Posterior cingulate gyrus (tissue), 11 donors: ENCODE measurements at places on chromosomes 2 and 18.

DNA sequence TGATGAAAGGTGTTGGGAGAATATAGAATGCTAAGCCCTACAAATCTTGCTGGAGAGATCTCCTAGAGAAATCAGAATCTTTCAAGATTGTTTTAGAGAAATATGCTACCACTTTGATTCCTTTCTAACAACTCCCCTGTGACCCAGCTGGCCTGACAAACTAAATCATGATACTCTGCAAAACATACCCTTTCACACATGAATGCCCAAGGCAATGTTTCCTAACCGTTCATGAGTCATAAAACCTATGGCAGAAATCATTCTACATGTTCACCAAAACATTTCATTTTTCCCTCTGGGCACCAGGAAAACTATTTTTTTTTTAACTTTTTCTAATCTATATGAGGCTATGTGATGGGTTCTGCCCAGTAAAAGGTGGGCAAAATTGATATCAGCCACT, 77.8 kb upstream of the SETBP1 start:
- no peak for DNase-seq

DNA sequence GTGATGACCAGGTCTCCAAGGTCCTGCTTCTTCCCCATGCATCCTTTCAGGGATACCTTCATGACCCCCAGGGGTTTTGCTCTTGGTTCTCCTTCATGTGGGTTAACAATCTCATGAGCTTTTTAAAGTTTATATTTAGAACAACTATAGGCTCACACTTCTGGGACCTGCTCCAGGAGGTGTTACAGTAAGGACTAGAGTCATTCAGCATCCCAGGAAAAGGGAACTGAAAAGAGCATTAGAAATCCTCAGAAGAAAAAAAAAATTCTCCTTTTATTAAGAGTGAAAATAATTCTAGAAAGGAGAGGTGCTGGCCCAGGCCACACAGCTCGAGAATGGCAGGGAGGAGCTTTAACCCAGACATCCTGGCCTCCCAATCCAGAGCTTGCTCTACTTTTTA, 66.5 kb downstream of the SETBP1 start:
- DNase-seq = no peak

- no peak for DNase-seq
Observed at GRCh38 chr2:181915102-181915501, 23.6 kb downstream of the ITPRID2 start.

DNA sequence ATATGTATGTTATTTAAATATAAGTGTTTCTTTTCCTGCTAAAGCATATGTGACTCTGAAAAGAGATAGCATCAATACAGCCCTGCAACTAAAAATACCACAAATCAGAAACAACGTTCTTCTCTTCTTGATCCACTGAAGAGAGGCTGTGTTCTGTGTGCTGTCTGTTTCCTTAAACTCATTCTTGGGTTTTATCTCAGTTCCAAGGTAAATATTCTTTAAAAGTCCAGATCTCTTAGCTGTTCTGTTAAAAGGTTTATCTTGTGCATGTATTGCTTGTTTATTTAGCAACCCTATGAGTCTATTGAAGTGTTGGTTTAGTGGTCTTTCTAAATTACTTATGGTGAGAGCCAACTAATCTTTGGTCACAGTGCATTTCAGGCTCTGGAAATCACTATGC, 173.3 kb upstream of the NT5C1B start:
- no peak for DNase-seq

GRCh38 chr2:177693658-177694339, 301.2 kb downstream of the AGPS start:
- DNase-seq = no peak

- no peak for DNase-seq
Observed at GRCh38 chr18:46199515-46200147, 95.4 kb downstream of the HAUS1 start.

- no peak for DNase-seq
Observed at GRCh38 chr2:129796225-129796624, 183.2 kb upstream of the RAB6C start.

DNA sequence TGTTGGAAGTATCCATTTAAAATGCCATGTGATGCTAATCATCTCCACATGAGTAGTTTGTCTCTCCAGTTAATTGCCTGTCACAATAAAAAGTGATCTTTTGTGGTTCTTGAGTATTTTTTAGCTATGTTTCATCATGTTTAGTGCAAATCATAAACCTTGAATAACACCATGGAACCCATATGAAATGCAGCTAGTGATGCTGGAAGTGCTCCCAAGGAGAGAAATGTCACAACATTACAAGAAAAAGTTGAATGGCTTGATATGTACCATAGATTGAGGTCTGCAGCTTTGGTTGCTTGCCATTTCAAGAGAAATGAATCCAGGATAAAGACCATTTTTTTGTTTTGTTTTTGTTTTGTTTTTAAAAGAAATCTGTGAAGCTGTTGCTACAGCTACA, 14.3 kb downstream of the PTPN4 start:
- DNase-seq = no peak

- DNase-seq = peak; percentile 56
Observed at GRCh38 chr2:7012141-7012764, 95.0 kb downstream of the RNF144A start.

DNA sequence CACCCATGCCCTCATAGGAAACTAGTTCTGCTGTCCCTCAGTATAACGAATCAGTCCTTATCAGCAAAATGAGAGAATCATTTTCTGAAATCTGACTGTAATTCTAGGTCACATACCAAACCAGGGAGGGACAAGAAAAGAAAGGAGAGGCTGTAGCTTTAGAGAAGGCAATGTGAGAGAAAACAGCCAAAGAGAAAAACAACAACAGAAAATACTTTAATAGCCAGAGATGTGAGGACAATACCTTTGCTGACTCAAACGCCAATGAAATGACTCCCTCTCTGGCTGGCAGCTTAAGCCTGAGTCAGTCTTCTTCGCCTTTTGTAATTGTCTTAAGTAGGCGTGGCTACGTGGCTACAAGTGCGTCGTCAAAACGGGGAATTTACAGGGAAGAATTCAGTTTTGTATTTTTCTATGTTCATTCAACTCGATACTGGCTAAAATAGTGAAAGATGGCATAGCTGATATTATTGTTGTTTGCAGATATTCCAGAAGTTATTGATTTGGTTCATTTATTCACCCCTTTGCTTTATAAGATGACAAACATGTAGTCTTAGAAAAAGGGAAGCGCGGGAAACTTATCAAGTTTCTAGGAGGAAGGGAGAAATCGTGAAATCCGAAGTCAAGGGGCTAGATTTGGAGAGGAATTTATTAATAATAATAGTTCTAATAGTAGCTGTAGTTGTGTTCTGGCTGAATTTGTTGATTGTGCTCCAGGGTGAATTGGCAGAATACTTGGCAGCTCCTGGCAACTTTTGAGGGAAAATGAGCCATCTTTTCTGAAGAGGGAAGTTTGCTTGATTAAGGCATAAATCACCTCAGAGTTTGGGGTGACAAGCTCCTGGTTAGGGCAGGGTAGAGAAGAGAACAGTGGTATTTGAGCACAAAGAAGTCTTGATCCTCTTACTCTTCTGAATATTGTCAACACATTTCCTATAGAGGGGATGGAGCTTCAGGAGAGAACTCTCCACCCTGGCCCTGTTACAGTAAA, at the start of gene IL1A:
Gene IL1A, minus strand, starts transcription at position 295 of the 991 bp plus-strand sequence. CDS start 723 bp downstream, outside the sequence.
- no peak for DNase-seq

GRCh38 chr2:238564286-238564920, 137.7 kb downstream of the ASB1 start:
- DNase-seq = peak; percentile 57

- DNase-seq = no peak
Observed at GRCh38 chr2:175823002-175823706, 178.9 kb downstream of the LNPK start.

GRCh38 chr2:233373316-233373715, 19.0 kb downstream of the DGKD start:
- DNase-seq = no peak

DNA sequence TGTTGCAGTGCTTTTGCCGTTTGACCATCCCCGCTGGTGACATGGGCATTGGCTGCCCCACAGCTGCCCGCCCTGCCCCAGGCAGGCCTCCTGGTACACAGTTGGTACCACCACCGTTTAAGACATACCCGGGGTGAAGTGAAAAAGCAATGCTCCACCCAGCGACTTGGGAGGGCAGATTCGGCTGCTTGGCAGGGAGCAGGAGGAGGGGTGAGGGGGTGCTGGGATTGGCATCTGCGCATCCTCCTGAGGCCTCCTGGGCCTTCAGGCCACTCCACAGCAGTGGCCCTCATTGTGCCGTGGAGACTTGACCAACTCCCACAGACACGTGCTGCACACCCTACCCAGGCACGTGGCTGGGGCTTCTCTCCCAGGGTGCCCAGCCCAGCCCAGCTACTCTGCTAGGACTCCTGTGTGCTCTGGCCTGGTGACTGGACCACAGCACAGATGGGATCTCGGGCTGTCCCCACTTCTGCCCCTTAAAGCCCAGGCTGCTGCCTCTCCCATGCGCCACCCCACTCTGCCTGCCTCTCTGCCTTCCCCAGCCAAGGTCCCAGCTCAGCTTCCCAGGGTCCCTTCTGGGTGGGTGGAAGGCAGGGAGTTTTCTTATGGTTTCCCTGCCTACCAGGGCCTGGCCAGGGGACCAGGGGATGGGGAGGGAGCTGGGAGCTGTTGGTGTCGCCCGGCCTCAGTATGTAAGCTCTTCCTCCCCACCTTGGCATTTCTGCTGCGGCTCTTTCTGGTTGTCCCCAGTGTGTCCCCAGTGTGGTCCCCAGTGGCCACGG, 157.0 kb upstream of the HS6ST1 start:
- DNase-seq = peak; percentile 64

GRCh38 chr2:2653231-2653630, 322.2 kb upstream of the MYT1L start:
- DNase-seq = no peak

GRCh38 chr2:128640845-128641360, 322.2 kb upstream of the HS6ST1 start:
- no peak for DNase-seq

DNA sequence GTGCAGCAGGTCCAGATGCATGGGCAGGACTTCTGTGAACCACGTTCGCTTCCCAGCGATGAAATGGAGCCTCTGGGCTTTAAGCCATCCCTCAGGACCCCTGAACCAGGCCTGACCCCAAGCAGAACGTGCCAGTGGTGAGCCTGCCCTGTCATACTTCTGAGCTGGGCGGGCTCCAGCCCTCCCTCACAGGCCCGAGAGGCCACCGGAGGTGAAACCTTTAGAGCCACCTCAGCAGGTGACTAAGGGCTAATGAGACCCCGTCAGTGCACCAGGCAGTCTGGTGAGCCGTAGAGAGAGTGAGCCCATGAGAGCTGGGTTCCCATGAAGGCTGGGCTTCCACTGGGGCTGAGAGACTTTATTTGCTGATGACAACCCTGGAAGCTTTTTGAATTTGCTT, 8.9 kb upstream of the MAL start:
- DNase-seq = no peak
